Right ventricle myocardium inferior (tissue), 1 donor: ENCODE measurements at places on chromosomes 5 and 9. TPM values are rescaled to one million over a fixed set of nuclear protein-coding genes. Genes with fewer than 3 reads are reported as not detected.
A peak's percentile ranks its signal among the peaks of the same experiment; 100 is the strongest.

The NOXA1 gene
- total RNA-seq: 2.2 TPM

The IRX4 gene
- total RNA-seq: 17.6 TPM

The SLC36A3 gene
- not detected for total RNA-seq

The PSD2 gene
- total RNA-seq: not detected

The COL15A1 gene
- 58.3 TPM for total RNA-seq

The YTHDC2 gene
- total RNA-seq: 12.6 TPM

DNA sequence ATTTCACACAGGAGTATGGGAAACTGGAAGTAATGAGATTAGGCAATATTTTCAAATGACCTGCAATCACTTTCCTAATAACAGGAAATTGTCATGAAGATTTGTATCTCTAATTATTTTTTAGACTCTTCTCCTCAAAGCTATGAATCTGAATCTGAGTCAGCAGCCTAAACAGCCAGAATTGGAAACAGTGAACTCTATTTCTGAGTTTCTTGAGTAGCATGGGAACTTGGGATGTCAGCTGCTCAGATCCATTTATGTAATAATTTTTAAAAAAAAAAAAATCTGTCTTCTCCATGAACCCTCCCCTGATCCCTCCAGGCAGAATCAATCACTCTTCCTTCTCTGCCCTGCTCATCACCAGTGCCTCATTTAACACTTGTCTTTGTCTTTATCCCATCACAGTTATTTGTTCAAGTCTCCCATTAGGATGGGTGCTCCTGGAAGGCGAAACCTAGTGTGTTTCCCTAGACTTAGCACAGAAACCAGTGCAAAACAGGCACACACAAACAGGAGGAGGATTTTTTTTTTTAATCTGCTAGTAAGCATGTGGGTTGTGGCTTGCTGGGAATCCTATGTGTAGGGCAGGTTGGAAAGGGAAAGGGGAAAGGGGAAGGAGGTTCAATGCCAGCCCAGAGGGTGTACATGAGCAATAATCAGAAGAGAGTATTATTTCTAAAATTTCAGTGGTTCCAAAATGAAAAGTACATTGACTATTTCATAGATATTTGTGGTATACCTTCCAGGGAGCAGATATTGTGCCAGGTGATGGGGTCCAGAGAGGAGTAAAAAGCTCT, 186.8 kb downstream of the TTLL11 start:
- DNase-seq: no peak

DNA sequence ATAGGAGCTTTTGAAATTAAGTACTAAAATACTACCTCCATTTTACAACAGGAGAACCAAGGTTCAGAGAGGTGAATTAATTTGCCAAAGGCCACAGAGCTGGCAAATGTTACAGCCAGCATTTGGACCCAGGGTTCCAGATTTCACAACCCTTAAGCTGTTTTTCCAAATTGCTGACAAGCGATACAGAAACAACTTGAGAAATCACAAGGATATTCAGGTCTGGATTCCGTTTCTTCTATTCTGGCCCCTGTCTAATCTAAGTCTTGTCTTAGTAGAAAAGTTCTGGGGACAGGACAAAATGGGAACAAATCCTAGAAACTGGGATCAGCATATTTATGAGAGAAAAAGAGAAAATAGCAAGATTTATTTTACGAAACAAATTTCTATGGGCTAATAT, 103.1 kb upstream of the PRLR start:
- no peak for DNase-seq

GRCh38 chr9:6567140-6567591, 78.4 kb downstream of the GLDC start:
- DNase-seq: no peak

DNA sequence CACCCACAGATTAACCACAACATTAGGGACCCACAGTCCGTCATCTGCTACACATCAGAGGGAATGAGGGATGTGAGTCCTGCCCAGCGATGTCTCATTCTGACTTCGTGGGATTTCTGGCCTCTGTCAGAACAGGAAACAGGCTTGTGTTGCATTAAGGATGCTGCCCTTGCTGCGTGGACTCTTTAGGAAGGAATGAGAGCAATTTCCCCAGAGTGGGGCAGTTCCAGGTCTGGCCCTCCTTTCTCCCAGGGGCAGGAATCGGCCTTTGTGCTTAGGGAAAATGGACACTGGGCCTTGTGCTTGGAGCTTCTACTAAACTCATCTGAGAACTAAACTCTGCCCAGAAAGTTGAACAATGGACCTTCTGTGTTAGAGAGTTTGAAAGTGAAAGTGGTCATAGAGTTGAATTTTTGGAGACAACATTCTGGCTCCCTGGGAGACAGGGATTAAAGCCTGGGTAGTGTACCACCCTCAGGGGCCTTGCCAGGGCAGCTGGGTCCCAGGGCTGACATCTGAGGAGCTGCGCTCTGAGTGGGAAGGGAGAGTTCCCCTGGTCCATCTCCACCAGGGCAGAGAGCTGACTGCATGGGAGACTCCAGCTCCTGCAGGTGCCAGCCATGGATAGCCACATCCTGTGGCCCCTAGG, 37.8 kb upstream of the S1PR3 start:
- no peak for DNase-seq

GRCh38 chr9:97388721-97389238, 23.1 kb upstream of the TDRD7 start:
- DNase-seq: no peak

- no peak for DNase-seq
Measured at GRCh38 chr9:110047955-110048402, 160.0 kb downstream of the C9orf152 start.

- peak; percentile 68 for DNase-seq
Measured at GRCh38 chr5:123035918-123036390, 571 bp downstream of the PPIC start.

DNA sequence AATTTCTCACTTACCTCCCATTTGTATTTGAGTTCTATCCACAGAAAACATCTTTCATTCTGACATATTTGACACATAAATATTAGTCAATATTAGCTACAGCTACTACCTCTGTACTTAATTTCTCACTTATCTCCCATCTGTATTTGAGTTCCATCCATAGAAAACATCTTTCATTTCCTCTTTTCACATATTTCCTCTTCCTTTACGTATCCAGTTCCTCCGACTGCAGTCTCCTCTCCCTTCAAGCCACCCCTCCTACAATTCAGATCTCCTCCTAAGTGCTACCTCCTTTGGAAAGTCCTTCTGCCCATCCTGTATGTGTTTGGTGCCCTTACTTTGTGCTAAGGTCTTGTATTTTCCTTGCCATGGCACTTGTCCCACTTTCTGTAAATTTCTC, 1.6 kb downstream of the SREK1IP1 start:
- DNase-seq: no peak

DNA sequence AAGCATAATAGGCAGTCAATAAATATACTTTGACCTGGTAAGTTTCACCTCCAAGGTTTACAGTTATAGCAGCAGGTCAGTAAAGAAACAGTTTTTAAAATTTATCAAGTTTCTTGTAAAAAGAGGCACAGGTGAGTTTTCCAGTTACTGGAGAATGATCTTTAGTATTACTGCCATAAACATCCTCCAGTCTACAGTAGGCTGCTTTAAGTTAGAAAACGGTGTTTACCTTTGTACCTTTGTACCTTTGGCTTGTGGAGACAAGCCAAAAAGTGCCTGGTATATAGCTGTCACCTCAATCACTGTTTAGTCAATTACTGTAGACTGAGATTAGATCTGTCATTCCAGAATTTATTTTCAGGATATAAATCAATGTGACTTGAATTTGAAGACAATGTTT, 42.7 kb upstream of the SRFBP1 start:
- DNase-seq: no peak

DNA sequence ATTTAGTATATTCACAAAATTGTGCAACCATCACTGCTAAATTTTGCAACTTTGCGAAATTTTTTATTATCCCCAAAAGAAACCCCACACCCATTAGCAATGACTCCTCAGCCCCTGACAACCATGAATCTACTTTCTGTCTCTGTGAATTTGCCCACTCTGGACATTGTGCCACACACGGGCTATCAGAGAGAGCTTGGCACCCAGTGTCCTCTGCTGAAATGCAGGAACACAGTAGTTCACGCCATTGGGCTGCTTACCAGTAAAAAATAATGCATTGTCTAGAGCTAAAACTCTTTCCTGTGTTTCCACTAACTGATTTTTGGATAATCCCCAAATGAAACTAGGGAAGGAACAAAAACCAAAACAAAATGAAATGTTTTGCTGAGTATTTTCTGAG, 60.0 kb downstream of the HRH2 start:
- DNase-seq: no peak

- no peak for DNase-seq
Measured at GRCh38 chr9:107024193-107024592, 161.2 kb downstream of the ZNF462 start.

DNA sequence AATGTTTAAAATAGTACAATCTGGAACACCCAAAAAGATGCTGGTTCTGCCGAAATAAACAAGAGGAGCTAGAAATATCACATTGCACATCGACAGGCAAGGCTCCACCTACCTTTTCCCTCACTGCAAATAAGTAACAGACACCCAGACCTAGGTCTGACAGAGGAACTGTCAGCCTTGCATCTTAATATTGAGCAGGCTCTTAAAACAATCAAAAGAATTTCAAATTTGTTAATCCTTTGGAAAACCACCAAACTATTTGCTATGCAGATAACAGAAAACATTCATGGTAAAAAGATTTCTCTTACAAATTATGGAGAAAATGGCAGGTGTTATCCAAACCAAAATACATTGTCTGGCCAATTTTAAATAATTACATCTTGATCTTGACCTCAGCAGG, 71.3 kb downstream of the FRMD3 start:
- DNase-seq: no peak

GRCh38 chr5:78997090-78997489, 12.0 kb upstream of the ARSB start:
- no peak for DNase-seq

DNA sequence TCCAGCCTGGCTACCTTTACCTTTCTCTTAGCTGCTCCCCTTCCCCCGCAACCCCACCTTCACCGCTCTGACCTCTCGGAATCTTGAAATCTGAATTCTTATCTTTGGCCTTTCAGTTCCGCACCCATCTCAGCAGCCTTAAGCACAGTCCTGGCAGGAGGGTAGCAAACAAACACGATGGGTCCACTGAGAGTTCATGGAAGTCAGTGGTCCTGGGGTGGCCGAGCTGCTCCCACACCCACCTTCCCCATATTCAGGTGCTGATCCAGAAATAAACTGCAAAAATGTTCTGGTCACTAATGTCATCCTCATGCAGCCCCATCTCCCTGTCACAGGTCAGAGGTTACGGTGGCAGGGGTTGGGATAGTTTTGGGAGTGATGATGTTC, 59.6 kb upstream of the TBC1D2 start:
- no peak for DNase-seq

DNA sequence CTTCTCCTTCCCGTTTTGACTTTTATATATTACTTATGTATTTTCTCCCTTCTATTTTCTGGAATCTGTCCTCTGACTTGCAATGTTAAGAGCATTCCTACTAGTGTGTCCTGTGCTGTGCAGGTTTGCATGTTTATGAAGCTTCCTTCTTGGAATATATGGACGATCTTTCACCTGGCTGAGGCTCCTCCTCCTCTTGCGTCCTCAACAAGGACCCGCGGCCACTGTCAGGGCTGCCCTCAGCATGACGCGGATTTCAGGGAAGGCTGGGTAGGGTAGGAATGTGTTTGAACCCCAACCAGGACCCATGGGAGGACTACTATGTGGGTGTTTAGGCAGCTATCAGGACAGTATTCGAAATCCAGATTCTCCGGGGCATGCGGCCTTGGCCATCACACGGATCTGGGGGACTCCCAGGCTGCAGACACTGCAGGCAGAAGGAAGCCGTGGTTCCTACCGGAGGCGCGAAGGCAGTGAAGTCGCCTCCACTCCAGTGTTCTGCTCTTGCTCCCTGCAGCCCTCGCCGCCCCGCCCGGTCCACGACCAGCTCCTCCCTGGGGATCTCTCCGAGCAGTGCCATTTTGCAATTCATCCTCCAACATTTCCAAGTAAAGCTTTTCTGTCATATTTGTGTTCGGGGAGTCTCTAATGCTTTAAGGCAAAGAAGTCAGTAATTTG, 37.0 kb upstream of the OSMR start:
- no peak for DNase-seq

GRCh38 chr5:39605588-39606575, 181.1 kb upstream of the DAB2 start:
- DNase-seq: no peak

DNA sequence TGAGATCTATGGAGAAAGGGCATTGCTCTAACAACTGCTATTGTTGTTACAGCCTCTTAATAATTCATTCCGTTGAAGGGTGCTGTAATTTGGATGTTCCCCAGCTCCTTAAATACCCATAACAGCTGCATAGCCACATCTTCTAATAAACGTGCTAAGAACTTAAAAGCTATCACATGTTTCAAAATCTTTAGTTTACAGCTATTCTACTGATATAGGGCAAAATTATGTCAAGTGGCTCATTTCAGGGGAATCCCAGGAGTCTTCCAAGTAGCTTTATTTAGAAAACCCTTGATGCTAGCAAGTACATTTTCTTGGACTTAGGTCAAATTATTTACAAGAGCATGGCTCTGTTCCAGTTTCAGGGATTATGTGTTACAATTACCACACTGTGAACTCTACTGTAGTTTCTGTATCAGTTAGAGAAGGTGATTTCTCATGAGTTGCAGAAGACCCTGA, 990.4 kb upstream of the ACO1 start:
- no peak for DNase-seq

GRCh38 chr5:42721484-42721883, 35.1 kb upstream of the CCDC152 start:
- no peak for DNase-seq

DNA sequence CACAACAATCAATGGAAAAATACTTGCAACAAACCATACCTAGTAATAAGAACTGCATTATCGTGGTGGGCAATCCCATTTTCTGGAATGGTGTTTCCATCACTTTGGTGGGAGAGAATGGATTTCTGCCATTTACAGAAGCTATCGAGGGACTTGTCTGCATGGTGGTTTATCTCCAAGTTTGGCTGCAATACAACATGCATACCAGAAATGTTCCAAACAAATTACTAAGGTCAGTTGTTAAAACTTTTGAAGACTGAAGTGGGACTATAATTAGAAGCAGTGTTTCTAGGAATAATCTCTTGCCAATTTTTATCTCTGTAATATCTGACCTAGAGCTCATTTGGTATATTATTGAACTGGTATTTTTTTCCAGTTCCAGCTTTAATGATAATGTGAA, 30.3 kb downstream of the ADAMTS6 start:
- no peak for DNase-seq
